ENCODE measurements at places on chromosomes 3 and 15.

DNA sequence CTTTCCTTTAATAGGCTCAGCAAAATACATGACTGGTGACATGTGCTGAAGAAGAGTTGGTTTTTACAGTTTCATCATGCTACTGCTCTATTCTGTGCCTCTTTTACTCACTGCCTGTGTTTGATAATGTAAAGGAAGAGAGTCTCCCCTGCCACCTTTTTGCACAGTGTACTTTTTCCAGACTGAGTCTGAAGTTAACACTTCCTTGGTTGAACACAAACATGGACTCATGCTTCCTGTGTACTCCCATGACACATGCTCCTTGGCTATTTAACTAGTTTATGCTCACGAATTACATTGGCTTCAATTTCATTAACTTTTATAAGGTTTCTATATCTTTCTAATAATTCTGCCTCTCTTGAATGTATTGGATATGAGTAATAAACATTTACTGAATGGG lies 396.1 kb downstream of the VGLL3 start:
- no peak for DNase-seq

DNA sequence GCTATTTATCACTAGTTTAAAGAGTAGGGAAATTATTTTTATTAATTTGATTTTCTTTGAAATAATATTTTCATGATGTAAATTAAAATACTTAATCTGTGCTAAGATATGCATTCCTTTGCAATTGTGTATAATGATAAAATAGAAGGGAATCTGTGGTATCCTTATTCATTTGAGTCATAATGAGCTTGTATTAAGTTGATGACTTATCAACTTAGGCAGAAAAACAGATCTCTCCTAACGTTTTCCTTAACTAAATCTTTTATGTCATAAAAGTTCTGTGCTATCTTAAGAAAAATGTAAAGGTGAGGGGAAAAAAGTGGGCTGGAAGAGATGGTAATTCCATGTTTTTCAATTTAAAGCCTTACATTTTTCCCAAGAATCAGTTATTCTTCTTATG lies 1.9 kb downstream of the FGF7 start:
- DNase-seq: no peak

DNA sequence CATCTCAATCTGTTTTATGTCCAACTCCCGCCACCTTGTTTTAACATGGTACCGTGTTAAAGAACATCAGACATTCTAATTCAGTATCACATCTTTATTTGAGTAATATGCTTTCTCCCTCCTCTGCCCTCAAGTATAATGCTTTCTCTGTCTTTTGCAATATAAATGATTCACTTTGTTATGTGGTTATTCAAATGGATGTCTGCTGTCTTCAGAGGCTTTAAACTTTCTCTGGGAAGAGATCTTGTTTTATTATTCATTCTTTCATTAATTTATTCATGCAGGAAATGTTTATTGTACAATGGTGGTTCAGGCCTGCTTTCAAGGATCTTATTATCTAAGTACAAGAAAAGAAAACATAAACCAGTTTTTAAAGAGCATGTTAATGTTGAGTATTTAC lies 57.1 kb downstream of the RAP2B start:
- no peak for DNase-seq

GRCh38 chr15:53808058-53808706 lies 48.7 kb upstream of the WDR72 start:
- DNase-seq: no peak

Data from NCI-H1694 (cell line).